ENCODE measurements at places on chromosomes 4 and X.

DNA sequence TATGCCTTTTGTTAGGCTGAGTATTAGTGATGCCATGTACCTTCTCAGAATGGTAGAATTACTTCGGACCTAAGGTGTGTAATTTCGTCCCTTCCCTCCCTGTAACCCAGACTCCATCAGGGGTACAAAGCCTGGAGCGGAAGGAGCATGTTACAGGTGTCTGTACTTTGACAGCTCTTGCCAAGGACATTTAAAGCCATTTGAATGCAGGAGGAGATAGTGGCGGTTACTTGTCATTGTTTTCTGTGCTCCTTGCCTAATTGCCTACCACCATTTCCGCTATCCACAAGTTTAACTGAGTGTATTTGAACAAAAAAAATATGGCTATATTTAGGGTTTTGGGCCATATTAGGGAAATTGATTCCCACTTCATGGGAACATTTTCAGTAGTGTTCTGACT, 1.8 kb downstream of the FNIP2 start:
- no peak for DNase-seq

DNA sequence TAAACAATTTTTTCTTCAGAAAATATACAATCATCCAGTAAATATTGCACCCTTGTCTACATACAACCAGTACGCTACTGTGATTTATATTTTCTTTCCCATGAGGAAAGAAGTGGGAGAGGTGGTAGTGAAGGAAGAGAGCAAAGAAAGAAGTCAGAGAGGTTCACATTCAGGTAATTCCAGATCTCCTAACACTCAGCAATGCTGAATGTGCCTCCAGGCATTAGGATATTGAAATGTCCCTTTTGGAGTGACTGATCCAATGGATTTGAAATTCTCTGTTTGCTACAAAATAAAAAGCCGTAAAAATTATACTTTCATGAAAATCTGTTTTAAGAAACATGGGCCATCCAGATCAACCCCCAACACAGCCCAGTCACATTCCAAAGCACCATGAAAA, 211.9 kb upstream of the NR3C2 start:
- DNase-seq: no peak

DNA sequence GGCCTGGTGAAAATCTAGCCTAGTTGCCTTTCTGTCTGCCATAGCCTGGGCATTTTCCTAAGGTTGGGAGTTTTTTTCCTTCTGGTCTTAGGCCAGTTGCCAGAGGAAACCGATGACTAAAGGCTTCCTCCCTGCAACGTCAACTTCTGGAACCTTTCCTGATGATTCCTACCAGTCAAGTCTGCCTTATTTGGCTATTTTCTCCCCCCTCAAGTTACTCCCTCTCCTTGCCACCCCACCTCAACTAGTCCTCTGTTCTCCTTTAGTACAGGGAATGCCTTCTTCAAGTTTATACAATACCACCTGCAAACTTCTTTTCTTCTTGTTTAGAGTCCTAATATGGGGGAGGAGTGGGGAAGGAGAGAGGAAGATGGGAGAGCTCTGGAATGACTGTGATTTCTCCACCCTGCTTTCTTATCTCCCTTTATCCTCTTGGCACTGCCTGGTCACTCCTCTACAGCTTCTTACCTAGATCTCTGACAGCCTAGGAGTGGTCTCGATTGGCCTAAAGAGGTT, 10.6 kb downstream of the MSN start:
- no peak for DNase-seq

- DNase-seq: no peak
These were observed 597.9 kb downstream of the GBA3 start for GRCh38 chr4:23290656-23291055.

DNA sequence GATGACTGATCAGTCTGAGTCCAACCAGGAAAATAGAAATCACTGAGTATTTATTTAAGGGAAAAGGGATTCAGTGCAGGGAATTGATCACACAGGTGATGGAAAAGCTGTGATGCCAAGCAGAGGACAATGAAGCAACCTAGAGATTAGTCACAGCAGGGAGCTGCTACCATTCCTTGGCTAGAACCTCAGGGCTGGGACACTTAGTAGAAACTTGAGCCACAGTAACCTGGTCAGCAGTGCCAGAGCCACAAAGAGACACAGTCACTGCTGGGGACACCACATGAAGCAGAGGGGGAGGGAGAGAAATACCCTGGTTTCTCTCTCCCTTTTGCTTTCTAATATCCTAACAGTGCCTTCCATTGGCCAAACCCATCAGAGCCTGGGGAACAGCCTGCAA, 38.7 kb downstream of the RTL9 start:
- no peak for DNase-seq

GRCh38 chr4:81577392-81577791, 105.7 kb upstream of the RASGEF1B start:
- no peak for DNase-seq

GRCh38 chr4:154004507-154005170, 215.8 kb upstream of the SFRP2 start:
- DNase-seq: no peak

- DNase-seq: no peak
These were observed 28.0 kb downstream of the PIGG start for GRCh38 chr4:526971-527460.

DNA sequence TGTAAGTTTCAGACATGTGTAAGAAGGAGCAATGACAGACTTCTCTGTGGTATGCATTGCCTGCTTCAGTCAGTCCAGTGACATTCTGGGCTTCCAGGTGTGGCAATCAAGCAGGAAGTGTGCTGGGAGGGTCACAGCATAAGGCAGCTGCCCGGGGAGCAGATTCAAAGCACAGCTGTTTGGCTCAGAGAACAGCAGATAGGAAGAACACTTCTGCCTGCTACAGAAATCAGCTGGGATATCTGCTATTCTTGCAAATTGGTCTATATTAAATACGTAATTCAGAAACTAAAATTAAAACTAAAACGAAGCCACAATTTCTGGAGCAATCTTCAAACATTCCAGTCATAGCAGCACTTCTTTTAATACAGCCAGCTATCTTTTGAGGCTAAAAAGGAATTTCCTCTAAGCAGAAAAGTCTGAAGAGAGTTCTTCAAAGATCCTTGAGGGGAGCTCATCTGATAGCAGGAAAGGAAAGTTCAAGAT, 47.5 kb upstream of the GALNT7 start:
- no peak for DNase-seq

DNA sequence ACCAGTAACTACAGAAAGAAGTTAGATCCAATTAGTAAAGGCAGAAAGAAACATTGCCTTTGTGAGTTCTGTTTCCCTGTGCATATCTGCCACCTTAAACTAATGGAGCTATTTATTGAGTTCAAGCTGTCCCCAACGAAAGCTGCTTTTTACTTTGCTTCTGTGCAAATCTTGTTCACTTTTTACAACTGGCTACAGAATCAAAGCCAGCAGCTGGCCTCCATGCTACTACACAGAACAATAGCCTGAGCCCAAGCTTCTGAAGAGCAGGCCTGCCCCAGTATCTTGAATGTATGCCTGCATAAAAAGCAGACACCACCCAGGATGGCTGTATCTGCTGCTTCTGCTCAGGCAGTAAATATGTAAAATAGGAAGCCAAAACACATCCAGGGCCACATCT, 28.1 kb downstream of the ANK2 start:
- no peak for DNase-seq

- DNase-seq: no peak
These were observed 93.8 kb downstream of the SLC10A6 start for GRCh38 chr4:86755388-86755787.

- DNase-seq: no peak
These were observed 41.9 kb downstream of the HPF1 start for GRCh38 chr4:169715826-169716225.

- no peak for DNase-seq
These were observed 14.5 kb upstream of the STS start for GRCh38 chrX:7133050-7133440.

GRCh38 chr4:156634612-156635011, 337.0 kb downstream of the PDGFC start:
- no peak for DNase-seq

DNA sequence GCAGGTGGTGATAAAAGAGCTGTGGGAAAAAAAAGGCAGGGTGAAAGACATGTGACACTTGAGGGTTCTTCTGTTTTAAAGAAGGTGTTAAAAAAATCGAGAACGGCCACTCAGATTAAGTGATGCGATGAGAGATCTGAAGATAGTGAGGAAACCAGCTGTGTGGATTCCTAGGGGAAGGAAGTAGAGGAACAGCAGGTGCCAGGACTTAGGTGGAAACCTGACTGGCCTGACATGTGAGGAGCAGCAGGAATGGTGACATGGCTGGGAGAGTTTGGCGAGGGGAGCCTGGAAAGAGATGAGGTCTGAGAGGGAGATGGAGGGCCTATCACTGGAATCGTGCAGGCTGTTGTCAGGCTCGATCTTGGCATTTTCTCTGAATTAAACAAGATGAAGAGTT, 55.5 kb downstream of the BMPR1B start:
- peak; percentile 0 for DNase-seq

- no peak for DNase-seq
These were observed 133.8 kb upstream of the ATP6AP2 start for GRCh38 chrX:40446921-40447320.

GRCh38 chr4:98711526-98711925, 53.1 kb upstream of the TSPAN5 start:
- no peak for DNase-seq

GRCh38 chr4:38387348-38387747, 276.7 kb upstream of the KLF3 start:
- DNase-seq: no peak

DNA sequence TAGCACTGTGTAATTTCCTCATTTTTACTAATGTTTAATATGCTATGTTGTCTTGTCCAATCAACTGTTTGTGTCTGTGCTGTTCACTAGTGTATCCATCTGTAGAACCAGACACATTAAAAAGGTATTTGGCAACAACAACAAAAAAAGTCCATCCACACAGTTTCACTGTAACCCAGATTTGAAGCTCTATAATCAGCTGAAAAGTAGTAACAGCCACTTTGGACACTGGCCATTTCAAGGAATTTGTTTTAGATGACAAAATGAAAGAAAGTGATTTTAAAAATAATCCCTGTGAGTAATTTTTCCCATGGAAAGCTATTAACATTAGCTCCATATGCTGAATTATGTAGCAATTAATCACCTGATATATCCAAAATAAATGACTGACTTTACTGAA, 2.2 kb upstream of the FBXL5 start:
- no peak for DNase-seq

- peak; percentile 25 for DNase-seq
These were observed 192.8 kb downstream of the CCNG2 start for GRCh38 chr4:77349796-77350195.

GRCh38 chr4:26105337-26105736, 191.3 kb downstream of the SMIM20 start:
- DNase-seq: no peak

DNA sequence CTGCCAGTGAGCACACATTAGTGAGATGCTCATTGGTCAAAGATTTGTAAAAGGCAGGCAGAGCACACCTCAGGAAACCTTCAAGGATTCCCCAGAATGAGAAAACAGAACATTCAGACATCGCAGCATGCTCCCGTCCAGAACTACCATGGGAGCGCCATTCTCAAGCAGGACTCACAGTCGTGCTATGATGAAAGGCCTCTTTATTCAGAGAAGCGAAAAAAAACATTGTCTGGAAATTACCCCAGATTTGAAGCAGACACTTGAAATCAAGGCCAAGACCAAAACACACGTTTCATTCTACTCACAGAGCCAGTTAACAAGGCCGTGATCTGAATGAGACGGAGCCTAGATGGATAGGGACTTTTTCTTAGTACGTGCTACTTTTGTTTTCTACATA, 961.8 kb upstream of the TENM3 start:
- no peak for DNase-seq

- peak; percentile 9 for DNase-seq
These were observed 890.4 kb downstream of the SH3BGRL start for GRCh38 chrX:82092307-82092706.

GRCh38 chrX:154401045-154401799, 3.0 kb downstream of the RPL10 start:
- no peak for DNase-seq

DNA sequence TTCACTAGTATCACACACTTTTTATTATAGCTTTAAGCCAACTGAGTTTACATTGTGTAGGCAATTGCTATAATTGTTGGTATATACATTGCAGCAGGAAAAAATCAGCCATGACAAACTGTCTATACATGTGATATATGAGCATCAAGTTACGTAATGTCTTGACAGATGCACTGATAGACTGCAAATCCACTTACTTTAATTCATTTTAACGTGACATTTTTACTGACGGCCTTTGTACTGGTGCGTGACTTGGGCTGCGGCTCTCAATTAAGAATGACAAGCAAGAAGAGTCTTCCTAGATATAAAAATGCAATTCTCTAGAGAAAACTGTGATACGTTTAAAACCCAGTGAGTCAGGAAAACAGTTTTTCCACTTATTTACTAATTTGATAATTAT, 143.8 kb downstream of the ACTRT1 start:
- DNase-seq: no peak

DNA sequence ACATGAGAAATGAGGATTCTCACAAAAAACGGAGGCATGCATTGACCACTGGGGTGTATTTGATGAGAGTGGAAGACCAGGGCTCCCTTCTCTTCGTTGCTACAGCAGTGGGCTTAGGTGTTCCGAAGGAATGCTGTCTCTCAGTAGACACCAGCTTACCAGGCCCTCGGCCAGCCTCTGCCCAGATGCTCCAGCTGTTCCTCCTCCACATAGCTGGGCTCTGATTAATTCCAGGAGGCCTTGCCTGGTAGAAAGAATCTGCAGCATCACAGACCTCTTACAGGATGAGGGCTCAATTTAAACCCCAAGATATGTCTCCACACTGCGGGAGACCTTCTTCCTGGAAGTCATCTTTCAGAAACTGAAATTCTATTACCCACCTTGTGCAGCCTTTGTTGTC, 346.6 kb upstream of the TENM3 start:
- DNase-seq: no peak

DNA sequence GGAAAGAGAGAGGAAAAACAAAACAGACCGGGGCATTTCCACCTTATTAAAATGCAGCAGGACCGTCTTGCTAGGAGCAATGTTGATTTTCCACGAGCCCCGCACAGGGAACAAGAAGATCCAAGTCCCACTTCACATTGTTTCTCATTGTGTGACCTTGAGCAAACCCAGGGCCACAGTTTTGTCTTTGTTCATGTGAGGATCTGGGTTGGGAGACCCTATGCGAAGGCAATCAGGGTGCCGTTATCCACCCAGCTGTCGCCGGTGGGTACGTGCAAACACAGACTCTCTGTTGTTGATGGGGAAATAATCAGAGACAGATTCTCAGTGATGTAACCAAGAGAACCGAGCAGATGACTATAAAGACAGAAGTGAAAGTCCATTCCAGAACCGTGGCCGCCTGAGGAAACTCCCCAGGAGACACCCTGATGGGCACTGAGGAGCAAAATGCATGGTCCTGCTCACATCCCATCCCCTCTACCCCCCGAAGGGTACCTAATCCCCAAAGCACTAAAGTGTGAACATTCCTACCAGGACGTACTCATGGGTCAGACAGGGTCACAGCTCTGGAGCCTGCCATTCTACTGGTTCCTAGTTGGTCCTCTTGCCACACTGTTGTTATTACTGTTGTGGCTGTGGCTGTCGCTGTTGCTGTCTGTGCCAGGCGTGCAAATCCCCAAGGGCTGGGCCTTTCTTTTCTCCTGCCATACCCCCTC, 102.7 kb upstream of the RBPJ start:
- no peak for DNase-seq

All from NCI-H748 treated with DMSO at 0.1 percent for 48 hours (cell line).